ENCODE measurements at places on chromosomes 1 and 21.

DNA sequence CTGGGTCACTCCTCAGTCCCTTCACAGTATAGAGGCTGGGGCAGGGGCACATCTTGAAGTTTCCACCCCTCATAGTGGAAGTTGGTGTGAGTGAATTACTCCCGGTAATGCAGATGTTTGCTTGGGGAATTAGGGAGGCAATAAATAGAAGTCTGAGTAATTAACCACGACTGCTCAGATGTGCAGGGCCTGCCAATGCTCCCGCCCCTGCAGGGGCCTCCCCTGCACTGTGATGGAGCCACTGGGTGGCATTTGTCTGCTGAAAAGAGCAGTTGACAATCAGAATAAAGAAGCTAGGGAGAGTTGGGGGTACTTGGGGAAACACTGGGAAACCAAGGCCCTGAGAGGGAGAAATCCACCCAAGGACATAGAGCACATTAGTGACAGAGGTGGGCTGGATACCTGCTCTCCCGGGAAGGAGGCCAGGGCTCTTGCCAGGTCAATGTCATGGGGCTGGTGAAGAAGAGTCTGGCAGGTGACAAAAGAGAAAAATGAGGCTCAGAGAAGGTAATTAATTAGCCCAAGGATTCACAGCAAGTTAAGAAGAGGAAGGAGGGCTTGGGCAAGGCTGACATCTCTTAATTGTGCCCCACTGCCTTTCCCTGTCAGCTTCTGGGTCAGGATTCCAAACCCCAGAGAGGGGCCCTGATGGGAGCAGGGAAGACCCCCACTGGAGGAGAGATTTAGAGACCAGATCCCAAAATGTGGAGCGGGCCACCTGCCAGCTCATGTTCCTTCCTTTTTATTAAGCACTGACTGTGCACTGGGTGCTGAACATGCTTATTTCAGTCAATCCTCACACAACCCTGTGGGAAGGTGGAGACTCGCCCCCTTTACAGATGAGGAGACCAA lies 436.2 kb downstream of the MATN1 start:
- no peak for DNase-seq

DNA sequence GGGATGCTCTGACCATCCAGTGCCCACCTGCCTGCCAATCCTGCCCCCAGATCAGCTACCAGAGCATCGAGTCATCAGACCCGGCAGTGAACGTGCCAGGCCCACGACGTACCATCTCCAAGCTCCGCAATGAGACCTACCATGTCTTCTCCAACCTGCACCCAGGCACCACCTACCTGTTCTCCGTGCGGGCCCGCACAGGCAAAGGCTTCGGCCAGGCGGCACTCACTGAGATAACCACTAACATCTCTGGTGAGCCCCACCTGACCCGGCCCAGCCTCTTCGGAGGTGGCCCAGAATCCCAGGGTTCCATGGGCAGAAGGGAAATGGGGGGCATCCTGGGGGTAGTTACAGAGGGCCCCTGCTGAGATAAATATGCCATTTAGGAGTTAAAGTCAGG lies 43.1 kb downstream of the PTPRU start:
- DNase-seq: no peak

- no peak for DNase-seq
Observed at GRCh38 chr1:21570885-21571284, 61.7 kb downstream of the ALPL start.

DNA sequence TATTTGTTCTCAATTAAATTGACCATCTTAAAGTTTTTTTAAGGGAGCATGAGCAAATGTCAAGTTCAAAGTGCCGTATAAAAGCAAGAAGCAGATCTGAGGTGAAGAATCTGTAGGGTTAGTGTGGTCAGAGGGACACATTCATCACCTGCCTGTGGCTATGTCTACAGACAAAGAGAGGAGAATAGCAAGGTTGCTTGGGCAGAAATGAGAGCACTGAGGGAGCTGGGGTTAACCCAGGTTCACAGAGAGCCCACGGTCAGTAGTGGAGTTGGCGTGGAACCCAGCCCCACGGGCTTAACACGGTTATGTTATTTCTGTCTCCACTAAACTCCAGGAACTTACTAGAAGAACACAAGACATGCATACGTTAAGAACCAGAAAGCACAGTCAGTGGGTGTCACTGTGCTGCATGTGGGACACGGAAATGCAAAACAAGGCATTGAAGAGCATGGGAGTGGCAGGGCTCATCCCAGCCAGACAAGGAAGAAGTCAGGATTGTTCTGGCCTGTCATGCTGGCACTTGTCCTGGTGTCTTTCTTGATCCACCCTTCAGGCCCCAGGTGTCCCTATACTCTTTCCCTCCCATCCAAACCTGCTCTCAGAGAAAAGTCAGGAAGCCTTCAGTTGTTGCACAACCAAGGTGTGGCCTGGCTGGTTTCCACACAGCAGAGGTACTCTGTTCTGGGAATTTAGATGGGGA lies 95.5 kb upstream of the IVNS1ABP start:
- DNase-seq: no peak

DNA sequence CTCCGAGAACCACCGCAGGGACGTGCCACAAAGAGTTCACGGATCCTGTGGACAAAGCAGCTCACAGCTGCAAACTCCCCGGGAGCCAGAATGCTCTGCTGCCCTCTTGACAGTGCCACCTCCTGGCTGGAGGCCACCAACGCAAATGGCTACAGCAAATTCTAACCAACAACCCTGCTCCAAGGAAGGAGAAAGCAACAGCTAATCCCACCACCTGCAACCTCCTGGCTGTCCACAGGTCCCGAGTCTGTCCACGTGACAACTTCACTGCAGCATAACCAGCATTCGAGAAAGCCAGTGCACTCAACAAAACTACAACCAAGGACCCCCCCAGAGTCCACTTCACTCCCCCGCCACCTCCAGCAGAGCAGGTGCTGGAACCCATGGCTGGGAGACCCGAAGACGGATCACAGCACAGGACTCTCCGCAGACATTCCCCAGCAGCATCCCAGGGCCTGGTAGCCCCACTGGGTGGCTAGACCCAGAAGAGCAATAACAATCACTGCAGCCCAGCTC lies 17.3 kb downstream of the POFUT2 start:
- no peak for DNase-seq

DNA sequence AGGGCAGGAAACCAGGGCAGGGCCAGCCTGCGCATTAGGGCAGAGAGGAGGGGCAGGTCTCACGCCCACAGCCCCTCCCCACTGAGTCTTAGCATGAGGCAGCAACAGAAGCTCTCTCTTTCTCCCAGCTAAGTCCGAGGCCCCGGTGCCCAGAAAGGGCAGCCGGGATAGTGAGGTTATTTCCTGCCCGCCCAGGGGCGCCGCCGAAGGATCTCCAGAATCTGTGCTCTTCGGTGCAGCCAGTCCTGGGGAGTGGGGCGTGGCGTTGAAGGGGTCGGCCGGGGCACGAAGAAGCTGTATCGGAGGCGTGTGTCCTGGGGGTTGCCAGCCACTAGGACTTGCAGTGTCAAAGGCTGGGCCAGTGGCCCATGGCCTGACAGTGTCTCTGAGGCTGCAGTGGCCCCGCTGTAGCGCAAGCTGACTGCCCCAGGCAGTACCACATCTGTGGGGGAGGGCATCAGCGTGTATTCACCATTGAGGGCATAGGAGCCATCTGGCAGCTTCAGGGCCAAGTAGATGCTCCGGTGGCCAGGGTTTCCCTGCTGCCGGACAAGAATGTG lies 7.8 kb downstream of the ADAMTS4 start:
- no peak for DNase-seq

DNA sequence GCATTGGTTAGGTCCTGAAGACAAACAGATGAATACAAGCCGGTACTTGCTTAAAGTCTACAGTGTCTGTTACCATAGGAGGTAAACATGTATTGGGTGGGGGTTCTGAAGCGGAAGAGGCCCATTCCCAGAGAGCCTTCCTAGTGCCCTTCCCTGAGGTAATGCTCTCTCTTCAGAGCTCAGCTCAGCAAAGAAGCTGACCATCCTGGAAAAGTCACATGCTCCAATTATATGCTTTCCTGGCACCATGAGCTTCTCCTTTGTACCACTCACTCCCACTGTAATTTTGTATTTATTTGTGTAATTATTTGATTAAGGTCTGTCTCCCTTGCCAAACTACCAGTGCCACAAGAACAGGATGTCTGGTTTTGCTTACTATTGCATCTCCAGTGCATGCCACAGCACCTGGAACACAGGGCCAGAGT lies 42.0 kb downstream of the RAB3B start:
- DNase-seq: no peak

DNA sequence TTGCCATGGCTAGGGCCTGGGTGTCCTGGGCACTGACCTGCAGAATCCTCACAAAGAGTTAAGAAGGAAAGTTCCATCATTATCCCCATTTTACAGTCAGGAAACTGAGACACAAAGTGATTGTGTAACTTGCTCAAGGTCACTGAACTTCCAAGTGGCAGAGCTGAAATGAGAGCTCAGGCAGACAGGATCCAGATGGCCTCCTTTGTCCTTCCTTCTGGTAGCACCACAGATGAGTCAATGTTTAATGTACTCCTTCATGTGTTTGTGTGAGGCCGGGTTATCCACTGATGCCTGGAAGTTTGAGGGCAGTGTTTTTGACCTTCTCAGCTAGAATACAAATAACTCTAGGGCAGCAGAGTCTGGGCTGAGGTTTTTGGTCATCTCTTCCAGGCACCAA lies 207.0 kb downstream of the TNR start:
- no peak for DNase-seq

GRCh38 chr1:241942738-241943137 lies 14.8 kb upstream of the BECN2 start:
- DNase-seq: no peak

DNA sequence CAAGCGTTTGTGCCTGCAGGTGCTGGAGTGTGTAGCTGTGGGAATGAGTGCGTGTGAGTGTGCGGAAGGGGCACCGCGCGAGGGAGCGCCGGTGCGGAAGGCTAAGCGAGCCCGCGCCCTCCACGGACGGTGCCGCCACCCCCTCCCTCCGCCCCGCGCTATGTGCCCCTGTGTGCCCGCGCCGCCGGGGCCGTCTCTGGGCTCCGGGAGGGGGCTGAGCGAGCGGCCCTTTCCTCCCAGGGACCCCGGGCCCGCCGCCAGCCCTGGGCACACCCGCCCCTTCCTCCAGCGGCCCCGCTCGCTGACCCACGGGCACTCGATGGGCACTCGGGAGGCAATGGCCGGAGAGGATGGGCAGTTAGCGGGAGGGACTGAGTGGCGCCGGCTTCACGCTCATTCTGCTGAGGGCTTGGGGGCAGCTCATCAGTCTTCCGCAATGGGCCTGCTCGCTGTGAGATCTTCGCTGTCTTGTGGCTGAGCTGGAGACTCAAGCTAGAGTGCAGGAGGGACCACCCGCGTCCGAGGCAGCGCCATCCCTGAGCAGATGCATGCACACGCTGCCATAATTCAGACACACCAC lies 8.6 kb upstream of the ADGRB2 start:
- DNase-seq: no peak

- DNase-seq: no peak
Observed at GRCh38 chr1:61299463-61299862, 217.1 kb downstream of the NFIA start.

DNA sequence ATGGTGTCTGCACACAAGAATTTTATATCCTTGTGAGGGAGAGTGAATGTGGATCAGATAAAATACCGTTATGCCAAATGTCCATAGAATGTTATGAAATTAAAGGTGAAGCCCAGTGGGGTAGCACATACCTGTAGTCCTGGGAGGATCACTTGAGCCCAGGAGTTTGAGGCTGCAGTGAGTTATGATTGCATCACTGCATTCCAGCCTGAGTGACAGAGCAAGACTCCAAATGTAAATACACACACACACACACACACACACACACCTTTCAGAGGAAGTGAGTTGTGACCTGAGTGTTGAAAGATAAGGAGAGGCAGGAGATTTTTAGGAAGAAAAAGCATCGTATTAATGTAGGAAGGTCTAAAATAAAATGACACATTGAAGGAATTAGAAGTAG lies 28.1 kb upstream of the ZYG11A start:
- no peak for DNase-seq

DNA sequence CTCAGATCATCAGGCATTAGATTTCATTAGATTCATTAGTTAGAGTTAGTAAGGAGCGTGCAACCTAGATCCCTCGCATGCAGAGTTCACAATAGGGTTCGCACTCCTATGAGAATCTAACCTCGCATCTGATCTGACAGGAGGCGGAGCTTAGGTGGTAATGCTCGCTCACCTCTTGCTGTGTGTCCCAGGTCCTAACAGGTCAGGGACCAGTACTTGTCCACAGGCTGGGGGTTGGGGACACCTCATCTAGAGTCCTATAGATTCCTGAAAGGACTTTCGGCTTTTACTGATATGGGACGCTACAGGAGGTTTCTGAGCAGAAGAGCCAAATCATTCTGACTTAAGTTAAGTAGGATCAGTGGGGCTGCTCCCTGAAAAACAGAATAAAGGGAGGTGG lies 91.4 kb downstream of the AKT3 start:
- no peak for DNase-seq

DNA sequence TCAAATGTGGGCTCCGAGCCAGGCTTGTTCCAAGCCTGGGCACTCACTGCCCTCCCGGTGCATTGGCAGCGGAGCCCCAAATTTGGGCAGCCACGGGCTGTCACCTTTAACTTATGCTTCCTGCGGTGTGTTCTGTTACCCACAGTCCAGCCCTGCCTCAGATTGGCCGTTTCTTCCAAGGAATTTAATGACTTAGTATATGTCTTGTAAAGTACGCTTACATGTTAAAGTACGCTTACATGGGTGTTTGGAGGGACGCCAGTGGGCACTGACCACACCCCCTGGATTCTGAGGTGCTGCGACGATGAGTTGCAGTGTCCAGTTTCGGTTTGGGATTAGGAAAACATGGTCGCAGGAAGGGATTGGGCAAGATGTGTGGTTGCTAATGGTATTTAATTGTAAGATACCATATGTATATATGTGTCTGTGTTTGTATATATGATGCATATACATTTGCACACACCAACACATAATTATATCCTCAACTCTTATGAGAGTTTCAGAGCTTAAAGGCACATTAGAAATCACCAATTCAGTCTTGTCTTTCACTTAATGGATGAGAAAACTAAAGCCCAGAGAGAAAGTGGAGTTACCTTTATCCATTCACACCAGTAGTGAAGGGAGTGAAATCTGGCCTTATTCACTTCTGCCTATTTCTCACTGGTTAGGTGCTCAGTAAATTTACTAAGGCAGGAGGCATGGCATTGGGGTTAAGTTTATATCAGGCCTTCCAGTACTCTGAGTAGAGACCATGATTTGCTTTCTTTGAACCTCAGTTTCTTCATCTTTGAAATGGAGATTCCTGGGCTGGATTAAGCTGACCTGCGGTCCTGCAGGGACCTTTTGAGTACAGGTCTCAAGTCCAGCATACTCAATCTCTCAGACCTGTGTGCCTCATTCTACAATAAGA lies 1.0 kb downstream of the SMYD2 start:
- no peak for DNase-seq
